ENCODE measurements at places on chromosomes 7 and 10.

- no peak for DNase-seq
These were observed 65.2 kb downstream of the CUBN start for GRCh38 chr10:17064435-17064834.

- DNase-seq: no peak
These were observed 58.2 kb downstream of the GRM8 start for GRCh38 chr7:127194571-127194970.

DNA sequence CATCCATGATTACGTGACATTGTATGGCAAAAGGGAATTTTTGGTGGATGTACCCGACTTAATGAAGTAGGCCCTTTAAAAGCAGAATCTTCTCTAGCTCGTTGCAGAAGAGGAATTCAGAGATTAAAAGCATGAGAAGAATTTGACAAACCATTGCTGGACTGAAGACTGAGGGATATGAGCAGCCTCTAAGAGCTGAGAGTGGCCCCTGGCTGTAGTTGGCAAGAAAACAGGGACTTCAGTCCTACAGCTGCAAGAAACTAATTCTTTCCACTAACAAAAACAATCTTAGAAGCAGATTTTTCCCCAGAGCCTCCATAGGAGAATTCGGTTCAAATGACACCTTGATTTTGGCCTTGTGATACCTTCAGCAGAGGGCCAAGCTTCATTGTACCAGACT is 34.1 kb downstream of the MACC1 start:
- DNase-seq: no peak

GRCh38 chr10:70478191-70479164 is at the start of gene PALD1:
PALD1 (plus strand) TSS chr10:70478767; CDS start chr10:70525952, 47,185 bp downstream.
- no peak for DNase-seq

GRCh38 chr7:49520951-49521350 is 252.5 kb upstream of the VWC2 start:
- no peak for DNase-seq

DNA sequence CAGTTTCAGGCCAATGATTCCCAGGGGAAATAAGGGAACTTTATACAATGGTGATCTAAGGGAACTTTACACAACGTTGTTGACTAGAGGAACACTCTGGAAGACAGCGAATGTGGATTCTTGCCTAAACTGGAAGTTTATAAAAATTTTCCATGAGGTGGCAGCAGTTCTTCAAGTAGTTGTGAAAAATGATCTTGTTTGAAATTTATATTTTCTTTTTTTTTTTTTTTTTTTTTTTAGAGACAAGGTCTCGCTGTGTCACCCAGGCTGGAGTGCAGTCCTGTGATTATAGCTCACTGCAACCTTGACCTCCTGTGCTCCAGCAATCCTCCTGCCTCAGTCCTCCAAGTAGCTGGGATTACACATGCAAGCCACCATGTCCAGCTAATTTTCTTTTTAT is 32.1 kb upstream of the GTF2I start:
- DNase-seq: peak; percentile 16

- no peak for DNase-seq
These were observed 137.0 kb upstream of the RET start for GRCh38 chr10:42939685-42940366.

GRCh38 chr10:35523670-35524225 is 81.4 kb upstream of the GJD4 start:
- no peak for DNase-seq

GRCh38 chr10:124138883-124139348 is 45.5 kb upstream of the CHST15 start:
- no peak for DNase-seq

All from CD4-positive, alpha-beta T cell treated with Interleukin-6 at 100 ng/mL for 8 hours (primary cell).